ENCODE measurements at places on chromosomes 13 and 19. TPM values are rescaled to one million over a fixed set of nuclear protein-coding genes. Genes with fewer than 3 reads are reported as not detected.

Gene ELAVL1
- total RNA-seq, result 80.5 TPM

Gene C1QTNF9B
- total RNA-seq, result not detected

GRCh38 chr13:111956261-111957151 lies 110.4 kb upstream of the SOX1 start:
- DNase-seq, result peak; percentile 61

DNA sequence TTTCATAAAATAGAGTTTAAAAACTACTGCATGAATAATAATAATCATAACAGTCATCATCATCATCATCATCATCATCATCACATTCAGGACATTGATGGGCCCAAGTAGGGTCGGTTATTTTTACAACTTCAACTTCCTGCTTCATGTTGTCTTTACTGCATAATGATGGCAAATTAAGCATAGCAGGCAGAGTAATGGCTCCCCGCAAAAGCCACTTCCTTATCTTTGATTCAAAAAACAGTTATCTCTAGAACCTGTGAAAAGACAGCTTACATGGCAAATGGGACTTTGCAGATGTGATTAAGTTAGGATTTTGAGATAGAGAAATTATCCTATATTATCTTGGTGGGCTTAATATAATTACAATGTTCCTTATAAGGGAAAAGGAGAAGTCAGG lies 792.9 kb downstream of the LIG4 start:
- no peak for DNase-seq

GRCh38 chr19:35349614-35350521 lies 2.2 kb downstream of the FFAR1 start:
- DNase-seq, result peak; percentile 62

GRCh38 chr19:53037101-53038097 lies 7.1 kb upstream of the ERVV-2 start:
- no peak for DNase-seq

DNA sequence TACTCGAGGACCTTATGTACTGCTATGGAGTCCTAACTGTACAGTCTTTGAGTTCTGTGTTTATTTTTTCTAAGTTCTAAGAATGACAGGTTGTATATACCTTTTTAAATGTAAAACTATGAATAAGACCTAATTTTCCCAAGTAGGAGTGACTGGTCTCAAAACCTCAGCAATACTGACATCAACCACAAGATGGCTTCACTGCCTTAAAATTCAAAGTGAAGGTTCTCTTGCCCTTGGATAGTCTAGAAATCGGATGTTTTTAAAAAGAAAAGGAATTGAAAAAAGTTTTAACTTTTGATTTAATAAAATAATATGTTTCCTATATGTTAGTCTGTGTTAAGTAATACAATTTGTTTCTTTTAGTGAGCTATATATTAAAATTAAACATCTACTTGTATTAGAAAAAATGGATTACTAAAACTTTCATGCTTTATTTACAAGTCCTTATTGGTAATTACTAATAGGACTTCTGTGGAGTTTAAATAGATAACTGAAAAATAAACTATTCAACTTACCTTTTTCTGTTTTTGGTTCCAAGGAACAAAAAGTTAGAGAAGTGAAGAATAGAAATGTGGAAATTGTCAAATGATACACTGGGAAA lies 52.0 kb downstream of the TDRD3 start:
- no peak for DNase-seq

- DNase-seq, result no peak
These were observed 51.5 kb upstream of the FAM216B start for GRCh38 chr13:42729857-42730402.

- DNase-seq, result no peak
These were observed 26.1 kb upstream of the EEF1AKMT1 start for GRCh38 chr13:20799726-20800416.
